H7 (cell line): ENCODE measurements at places on chromosomes 16 and 17.

DNA sequence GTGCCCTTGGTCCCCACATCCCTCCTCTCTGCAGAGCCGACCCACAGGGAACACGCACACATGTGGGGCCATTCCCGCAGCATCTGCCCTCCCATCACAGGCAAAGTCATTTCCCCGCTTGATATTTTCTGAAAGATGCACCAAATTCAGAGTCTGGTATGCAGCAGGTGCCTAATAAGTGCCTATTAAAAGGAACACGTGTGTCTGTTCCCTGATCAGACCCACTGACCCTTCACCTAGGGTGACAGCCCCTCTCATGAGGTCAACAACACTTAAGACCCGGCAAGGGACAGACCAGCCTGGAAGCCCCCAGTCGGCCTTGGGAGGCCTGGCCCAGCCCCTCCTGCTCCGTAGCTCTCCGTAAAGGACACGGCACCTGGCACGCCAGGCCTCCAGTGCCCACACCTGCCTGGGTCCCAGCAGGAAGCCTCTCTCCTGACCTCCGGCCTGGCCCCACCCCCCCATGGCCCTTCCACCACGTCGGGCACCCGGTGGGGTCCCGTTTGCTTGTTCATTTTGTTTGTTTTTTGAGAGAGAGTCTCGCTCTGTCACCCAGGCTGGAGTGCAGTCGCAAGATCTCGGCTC, 20.0 kb downstream of the UNKL start:
- peak; percentile 66 for DNase-seq

DNA sequence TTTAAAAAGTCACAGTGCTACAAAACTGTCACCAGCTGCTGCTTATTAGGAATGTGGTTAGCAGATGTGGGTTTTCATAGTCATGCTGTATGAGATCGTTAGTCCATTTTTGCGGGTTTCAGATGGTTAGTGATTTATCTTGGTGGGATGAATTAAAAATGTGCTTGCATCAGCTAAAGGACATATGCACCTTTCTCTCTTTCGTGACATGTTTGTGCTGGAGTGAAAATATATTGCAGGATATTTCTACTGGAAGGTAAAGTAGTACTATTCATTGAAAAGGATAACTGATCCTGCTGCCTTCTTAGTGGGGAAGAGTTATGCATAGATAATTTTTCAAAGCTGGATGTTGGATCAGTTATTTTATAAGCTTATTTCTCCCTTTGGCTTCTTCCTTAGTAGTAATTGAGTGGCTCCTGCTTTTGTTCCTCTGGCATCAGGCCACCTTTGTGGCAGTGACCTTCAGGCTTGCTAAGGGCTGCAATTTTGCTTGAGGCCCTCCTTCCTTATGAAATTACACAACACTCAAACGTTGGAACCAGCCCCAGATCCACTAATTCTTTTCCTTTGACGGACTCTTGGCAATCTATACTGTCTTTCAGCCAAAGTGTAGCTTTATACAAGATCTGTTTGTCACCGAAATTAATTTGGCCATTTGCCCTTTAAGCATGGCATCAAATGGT, 7.5 kb upstream of the SNTB2 start:
- DNase-seq = no peak

GRCh38 chr17:9350080-9350479, 225.5 kb downstream of the STX8 start:
- no peak for DNase-seq

DNA sequence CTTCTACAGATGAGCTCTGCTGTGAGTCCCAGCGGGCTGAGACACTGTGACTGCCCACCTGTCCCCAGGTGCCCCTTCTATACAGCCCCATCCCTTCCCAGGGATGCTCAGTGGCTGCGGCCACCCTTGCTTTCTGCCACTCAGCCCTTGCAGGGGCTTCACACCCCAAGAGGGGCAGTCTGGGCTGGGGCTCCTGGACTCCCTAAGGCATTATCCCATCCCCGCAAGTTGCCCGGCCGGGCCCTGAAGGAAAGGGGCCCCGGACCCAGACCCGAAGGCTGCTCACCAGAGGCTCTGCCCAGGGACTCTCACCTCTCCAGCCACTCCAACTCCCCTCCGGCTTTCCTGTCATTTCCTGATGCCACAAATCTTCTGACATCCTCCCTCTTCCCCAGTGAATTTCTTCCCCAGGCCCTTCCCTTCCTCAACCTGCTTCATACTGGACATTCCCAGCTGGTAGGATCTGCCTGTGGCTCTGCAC, 88.5 kb upstream of the TOB1 start:
- DNase-seq = peak; percentile 54

- no peak for DNase-seq
Measured at GRCh38 chr16:12685806-12686205, 117.9 kb downstream of the CPPED1 start.

DNA sequence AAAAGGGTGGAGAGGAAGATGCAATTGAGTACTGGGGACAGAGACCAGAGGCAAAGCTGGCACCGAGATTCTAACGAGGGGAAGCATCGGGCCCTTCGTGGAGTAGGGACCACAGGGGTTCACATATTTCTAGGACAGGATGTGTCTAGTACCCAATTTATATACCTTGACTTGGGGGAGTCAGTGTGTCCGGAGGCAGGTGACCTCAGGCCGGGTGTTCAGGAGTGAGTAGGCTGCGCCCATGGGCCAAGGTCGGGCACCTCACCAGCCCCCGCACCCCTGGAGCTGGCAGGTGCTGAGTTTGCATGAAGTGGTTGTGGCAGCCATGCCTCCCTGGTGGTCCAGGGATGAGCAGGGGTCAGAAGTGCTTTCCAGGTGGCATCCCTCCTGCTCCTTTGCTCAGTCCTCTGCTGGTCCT, 8.6 kb upstream of the NXPH3 start:
- DNase-seq = peak; percentile 6

GRCh38 chr16:4116325-4117249, at the start of gene ADCY9:
Gene ADCY9 (minus strand): TSS chr16:4116442. CDS start chr16:4115442, 1,000 bp downstream.
- DNase-seq = peak; percentile 100

DNA sequence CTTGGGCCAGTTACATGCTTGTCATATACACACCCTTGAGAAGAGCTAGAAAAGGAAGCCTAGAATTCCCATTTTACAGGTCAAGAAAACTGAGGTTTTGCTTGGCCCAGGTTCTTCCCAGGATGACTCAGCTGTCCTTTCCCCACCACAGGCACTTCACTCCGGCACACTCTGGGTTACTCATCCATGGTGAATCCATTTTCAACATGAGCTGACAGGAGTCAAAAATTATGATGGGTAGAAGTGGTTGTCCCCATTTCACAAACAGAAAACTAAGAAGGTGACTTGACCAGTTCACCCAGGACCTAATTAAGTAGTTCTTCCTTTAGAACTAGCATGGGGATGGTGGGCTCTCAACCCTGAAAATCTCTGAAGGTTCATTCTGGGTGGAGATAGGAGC, 67.2 kb downstream of the USP22 start:
- DNase-seq = no peak

GRCh38 chr17:49515196-49515770, 20.2 kb downstream of the NGFR start:
- DNase-seq = peak; percentile 93

DNA sequence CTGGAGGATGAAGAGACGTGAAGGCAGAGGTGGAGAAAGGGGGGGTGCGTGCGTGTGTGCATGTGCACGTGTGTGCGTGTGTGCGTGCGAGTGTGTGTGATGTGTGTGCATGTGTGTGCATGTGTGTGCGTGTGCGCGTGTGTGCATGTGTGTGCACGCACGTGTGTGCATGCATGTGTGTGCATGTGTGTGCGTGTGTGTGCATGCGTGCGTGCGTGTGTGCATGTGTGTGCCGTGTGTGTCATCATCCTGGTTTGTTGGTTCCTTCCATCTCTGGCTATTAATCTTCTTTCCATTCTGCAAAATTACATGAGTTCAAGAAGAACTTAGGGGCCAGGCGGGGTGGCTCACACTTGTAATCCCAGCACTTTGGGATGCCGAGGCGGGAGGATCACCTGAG, 17.0 kb upstream of the RPL38 start:
- no peak for DNase-seq

GRCh38 chr16:77273815-77274214, 74.6 kb downstream of the SYCE1L start:
- peak; percentile 7 for DNase-seq

DNA sequence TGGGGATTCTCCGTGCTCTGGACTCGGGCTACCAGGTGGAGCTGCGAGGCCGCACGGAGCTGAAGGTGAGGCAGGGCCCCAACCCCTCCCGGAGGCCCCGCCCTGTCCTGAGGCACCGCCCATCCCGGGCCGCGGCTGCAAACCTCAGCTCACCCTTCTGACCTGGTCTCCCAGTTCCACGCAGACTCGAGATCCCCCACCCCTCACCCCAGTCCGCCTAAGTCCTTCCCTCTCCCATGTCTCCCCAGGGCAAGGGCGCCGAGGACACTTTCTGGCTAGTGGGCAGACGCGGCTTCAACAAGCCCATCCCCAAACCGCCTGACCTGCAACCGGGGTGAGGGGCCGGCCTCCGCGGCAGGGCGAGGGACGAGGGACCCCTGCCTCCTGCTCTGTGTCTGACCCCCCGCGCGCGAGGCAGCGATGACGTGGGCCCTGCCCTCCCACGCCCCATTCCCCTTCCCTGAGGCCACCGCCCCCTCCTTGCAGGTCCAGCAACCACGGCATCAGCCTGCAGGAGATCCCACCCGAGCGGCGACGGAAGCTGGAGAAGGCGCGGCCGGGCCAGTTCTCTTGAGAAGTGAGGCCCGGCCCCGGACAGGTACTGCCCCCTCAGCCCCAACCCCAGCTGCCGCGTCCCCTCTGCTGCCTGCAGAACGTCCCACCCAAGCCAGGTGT, 13.7 kb downstream of the GUCY2D start:
- peak; percentile 91 for DNase-seq

GRCh38 chr17:230395-230770, 48.9 kb upstream of the DOC2B start:
- no peak for DNase-seq

GRCh38 chr16:2841606-2842339, 11.7 kb downstream of the ZG16B start:
- DNase-seq = no peak

GRCh38 chr16:85008271-85008670, 3.1 kb downstream of the ZDHHC7 start:
- no peak for DNase-seq

- peak; percentile 8 for DNase-seq
Measured at GRCh38 chr16:14193316-14193871, 122.3 kb downstream of the MRTFB start.

DNA sequence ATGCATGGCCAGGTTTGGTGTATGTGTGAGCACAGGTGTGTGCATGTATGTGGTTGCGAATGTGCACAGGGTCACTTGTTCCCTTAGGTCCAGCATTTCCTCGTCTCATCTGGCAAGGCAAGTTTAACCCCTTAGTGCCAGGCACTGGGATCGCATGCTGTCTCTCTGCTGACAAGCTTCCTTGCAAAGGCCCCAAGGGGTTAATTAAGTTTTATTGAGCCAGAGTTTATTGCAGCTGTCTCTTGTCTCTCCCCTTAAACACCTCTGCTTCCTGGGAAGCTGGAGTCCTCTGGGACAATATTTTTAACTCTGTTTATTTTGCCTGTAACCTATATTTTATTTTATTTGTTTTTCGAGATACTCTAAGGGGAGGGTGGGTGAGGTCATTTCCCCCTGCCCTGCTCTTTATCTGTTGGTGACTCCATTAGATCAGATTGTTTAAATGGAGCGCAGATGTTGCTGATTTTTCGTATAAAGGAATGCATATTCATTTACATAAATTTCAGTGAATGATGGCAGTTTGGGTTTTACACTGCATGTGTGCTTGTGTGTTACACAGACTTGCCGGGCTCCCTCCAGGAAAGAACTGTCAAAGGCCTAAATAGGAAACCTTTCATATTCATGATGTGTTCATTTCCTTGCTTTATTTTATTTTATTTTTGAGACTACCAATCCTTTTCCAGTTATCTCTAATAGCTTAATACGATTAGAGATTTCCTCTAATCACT, 99.7 kb downstream of the CBLN1 start:
- DNase-seq = no peak

DNA sequence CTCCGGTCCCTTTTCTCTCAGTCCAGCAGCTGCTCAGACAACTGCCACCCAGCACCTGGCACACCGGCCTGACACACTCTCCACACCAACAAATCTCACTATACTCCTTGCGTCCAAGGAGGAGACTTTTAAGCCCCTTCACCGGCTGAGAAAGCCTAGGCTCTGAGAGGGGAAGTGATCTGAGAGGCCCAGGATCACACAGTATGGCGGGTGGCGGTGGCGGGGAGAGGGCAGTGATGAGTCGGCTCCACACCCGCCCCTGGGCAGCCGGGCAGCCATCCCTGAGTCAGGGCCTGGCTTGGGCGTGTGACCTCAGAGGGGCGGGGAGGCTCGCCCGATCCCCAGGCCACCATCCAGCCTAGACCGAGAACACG, 569 bp downstream of the FLII start:
- peak; percentile 93 for DNase-seq

DNA sequence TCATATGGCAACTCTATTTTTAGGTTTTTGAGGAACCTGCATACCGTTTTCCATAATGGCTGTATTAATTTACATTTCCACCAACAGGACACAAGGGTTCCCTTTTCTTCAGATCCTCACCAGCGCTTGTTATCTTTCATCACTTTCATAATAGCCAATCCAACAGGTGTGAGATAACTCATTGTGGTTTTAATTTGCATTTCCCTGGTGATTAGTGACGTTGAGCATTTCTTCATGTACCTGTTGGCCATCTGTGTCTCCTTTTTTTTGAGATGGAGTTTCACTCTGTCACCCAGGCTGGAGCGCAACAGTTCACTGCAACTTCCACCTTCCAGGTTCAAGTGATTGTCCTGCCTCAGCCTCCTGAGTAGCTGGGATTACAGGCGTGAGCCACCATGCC, 36.2 kb upstream of the ABCC3 start:
- DNase-seq = no peak

- no peak for DNase-seq
Measured at GRCh38 chr17:67171560-67171959, 73.4 kb downstream of the HELZ start.

GRCh38 chr17:74712756-74713155, at the start of gene CD300LF:
Gene CD300LF (minus strand): TSS chr17:74712923. CDS start chr17:74712866, 57 bp downstream.
- DNase-seq = no peak

DNA sequence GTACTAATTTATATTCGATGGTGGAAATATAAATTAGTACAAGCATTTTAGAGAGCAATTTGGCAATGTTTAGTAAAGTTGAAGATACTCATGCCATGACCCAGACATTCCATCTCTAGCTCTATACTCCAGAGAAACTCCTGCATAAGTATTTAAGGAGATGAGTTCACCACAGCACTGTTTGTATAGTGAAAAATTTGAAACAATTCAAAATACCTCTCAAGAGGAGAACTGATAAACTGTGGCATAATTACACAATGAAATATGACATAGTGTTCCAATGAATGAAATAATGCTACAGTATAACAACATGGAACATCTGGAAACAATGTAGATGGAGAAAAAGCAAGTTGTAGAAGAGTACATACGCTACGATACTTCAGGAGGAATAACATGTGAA, 48.6 kb upstream of the IRX3 start:
- no peak for DNase-seq

- DNase-seq = no peak
Measured at GRCh38 chr17:16123531-16123930, 91.8 kb downstream of the NCOR1 start.

DNA sequence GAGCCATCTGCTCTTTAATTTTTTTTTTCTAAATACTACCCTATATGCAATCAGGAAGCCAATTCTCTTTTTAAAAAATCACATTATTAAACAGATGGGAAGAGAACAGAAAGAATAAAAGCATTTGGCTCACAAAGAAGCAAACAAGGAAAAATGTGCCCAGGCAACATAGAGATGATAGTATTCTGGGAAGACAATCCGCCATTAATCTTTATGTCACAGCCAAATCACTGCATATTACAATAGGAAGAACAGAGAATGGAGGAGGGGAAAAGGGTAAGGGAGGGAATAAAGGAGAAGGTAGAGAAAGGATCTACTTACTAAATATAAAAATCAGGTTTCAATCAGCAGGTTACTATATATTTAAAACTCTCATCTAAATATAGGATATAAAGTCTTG, 34.3 kb downstream of the STAT5B start:
- no peak for DNase-seq
